ENCODE measurements at places on chromosomes 2 and 18.

GRCh38 chr18:21897811-21898210 is 157.2 kb downstream of the MIB1 start:
- DNase-seq, result peak; percentile 1

DNA sequence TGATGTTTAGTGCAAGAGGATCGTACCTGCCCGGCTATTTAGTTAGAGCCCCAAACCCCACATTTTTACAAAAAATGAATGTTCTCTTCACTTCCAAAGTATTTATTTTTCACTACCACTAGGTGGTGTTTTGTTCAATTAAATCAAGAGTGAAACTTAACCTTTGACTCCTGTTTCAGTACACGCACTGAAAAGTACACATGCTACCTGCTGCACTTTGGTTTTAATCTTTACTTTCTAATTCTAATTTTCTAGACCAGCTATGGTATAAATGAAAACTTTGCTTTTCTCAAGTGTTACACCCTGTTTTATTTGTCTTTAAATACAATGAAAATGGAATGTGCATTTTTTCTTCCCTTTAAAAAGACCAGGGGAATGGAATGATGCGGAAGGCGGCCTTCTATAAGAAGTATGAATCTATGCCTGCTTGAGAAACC is 31.4 kb upstream of the CHN1 start:
- no peak for DNase-seq

DNA sequence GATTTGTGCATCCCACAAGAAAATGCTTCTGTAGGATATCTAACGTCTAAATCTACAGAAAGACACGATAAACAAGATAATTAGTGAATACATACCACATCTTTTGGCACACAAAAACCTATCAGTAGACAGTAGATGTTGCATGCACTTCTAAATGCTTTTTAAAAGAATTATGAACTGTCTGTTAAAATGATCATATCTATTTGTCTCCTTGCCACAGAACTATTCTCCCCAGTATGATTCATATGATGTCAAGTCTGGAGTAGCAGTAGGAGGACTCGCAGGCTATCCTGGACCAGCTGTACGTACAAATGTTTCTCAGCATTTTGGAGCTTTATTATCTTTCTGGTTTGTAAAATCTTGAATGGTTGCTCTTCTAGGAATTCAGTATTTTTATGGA is 12.7 kb downstream of the COL3A1 start:
- DNase-seq, result no peak

- no peak for DNase-seq
These were observed 161.1 kb downstream of the ESCO1 start for GRCh38 chr18:21439431-21439846.

- no peak for DNase-seq
These were observed 281.0 kb upstream of the MEIS1 start for GRCh38 chr2:66153941-66154340.

DNA sequence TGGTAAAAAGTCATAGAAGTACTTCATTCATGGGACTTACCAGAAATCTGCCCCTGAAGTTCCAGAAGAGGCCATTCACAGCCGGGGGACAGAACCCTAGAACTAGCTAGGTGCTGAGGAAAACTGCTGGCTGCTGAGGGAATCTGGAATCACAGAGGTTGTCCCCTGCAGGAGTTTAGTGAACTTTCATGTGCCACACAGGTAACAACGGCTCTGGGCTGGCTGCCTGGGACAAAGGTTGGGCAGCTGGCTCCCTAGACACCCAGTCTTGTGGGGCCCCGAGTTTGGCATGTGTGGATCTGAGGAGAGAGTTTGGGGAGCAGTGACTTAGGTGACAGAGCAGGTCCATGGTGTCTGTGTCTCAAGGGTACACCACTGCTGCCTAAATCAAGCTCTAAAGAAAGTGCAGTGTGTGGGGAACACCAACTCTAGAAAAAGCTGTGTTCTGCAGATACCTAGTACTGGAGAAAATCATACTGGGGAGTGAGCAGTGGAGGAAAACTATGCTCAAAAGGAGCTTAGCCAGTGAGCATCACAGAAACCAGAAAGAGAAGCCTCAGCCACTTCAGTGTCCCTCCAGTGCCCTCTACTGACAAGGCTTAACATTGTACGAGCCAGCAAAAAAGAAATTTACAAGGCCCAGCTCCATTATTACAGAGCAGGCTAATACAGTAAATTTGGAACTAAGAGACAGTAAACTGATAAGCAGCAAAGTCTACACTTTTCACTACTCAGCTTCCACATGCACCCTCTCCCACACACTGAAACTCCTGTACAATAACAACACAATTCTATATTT is 15.2 kb downstream of the GALNT3 start:
- no peak for DNase-seq

DNA sequence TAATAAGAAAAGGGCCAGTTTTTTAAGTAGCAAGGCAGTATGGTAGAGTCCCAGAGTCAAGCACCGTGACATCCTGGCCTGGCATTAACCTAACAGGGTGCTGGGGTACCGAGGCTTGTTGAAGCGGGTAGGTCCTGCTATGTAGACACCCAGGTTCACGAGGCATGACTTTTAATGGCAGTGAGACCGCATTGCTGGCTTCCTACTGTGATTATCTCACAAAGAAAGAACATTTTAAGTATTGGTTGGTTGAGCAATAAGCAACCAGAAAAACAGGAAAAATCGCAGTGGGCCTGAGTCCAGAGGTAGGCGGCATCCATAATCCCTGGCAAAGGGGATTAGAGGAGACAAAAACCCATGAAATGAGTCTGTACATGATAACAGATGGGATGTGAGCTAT is 927.9 kb upstream of the ACVR2A start:
- DNase-seq, result no peak

DNA sequence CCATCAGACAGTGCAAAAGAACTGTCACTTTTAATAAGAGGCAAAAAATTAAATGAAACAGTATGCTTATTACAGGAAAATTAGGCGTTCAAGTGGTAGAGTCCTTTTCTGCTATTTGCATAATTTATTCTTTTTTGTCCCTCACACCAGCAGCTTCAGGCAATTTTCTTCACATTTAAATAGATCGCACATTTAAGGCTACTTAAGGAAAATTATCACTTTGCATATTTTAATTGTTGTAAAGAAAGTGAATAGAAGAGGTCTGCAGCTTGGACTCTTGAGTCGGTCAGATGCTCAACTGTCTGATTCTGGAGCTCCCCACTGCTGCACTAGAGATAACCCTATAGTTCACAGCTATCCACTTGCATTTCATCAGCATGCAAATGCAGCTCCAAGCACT is 141.3 kb downstream of the FIGN start:
- no peak for DNase-seq

GRCh38 chr2:12642332-12642731 is 74.4 kb upstream of the TRIB2 start:
- no peak for DNase-seq

GRCh38 chr2:36270758-36271157 is 84.8 kb upstream of the CRIM1 start:
- DNase-seq, result no peak

DNA sequence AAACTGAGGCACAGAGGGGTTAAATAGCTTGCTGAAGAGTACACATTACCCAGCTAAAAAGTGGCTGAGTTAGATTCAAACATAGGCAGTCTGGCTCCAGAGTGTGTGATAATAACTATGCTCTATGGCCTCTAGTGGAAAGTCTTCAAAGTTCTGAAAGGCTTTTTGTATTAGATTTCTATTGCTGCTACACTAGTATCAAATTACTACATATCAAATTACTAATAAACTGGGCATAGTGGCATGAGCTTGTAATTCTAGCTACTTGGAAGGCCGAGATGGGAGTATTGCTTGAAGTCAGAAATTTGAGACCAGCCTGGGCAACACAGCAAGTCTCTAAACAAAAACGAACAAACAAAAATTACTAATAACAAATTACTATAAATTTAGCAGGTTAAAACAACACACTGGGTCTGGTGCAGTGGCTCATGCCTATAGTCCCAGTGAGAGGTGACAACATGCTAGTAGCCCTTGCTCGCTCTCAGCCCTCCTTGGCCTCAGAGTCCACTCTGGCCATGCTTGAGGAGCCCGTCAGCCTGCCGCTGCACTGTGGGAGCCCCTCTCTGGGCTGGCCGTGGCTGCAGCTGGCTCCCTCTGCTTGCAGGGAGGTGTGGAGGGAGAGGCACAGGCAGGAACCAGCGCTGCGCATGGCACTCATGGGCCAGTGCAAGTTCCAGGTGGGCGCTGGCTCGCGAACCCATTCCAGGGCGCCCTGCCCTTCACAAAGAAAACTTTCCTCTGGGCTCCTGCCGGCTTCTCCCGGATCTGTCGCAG is 38.2 kb upstream of the TWSG1 start:
- no peak for DNase-seq

- DNase-seq, result no peak
These were observed 24.5 kb upstream of the RAPH1 start for GRCh38 chr2:203559641-203560040.

- DNase-seq, result no peak
These were observed 108.1 kb downstream of the LYPD6 start for GRCh38 chr2:149438330-149438960.

DNA sequence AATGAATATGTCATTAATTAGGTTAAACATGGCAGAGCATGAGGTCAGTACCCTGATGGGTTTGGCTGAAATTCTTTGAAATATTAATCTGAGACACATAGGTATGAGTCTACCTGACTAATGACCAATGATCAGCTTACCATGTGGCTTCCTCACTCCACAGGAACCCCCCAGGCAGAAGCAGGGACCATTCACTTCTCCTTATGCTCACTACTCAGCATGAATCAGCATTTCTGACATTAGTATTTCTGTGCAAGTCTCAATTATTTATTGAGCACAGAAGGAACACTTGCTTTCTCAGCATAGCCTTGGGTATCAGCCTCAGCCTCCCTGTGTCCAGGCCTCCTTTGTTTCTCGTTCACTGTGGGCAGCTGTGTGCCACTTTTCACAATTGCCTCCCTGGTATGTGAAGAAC is 9.3 kb upstream of the KCNE4 start:
- no peak for DNase-seq

- no peak for DNase-seq
These were observed 24.0 kb downstream of the DTNA start for GRCh38 chr18:34734056-34734455.

GRCh38 chr2:95185973-95186372 is 20.4 kb downstream of the ZNF2 start:
- DNase-seq, result no peak

DNA sequence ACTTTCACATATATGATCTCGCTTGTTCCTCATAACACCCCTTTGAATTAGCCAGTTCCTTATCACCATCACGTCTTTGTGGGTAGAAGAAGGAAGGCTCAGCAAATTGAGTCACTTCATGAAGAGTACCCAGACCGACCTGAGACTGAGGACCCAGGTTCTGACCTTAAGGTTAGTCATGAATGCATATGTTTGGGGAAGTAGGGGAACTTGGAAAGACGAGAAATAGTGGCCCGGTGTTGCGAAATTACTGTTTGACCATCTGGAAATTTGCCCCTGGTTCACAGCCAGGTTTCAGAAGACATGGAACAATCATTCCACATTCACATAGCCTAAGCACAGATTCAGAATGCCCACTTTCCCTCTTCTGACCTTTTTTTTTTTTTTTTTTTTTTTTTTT is 59.8 kb downstream of the MEIS1 start:
- DNase-seq, result no peak

GRCh38 chr2:23464905-23465537 is 80.0 kb downstream of the KLHL29 start:
- DNase-seq, result no peak

- no peak for DNase-seq
These were observed 11.1 kb upstream of the FBXO11 start for GRCh38 chr2:47917276-47917961.

GRCh38 chr18:5516841-5517240 is 27.0 kb downstream of the EPB41L3 start:
- no peak for DNase-seq

GRCh38 chr2:216344206-216344949 is 27.9 kb downstream of the MARCHF4 start:
- no peak for DNase-seq

- no peak for DNase-seq
These were observed 20.3 kb downstream of the NRP2 start for GRCh38 chr2:205702576-205702975.

- no peak for DNase-seq
These were observed 23.0 kb upstream of the COX7A2L start for GRCh38 chr2:42383855-42384530.

- DNase-seq, result no peak
These were observed 99.8 kb upstream of the KCNH7 start for GRCh38 chr2:162938387-162938786.

GRCh38 chr18:46332921-46333341 is 228.7 kb downstream of the HAUS1 start:
- DNase-seq, result no peak

- no peak for DNase-seq
These were observed 3.8 kb downstream of the LRRFIP1 start for GRCh38 chr2:237631007-237631785.

GRCh38 chr18:46260016-46260878 is 156.1 kb downstream of the HAUS1 start:
- DNase-seq, result no peak

DNA sequence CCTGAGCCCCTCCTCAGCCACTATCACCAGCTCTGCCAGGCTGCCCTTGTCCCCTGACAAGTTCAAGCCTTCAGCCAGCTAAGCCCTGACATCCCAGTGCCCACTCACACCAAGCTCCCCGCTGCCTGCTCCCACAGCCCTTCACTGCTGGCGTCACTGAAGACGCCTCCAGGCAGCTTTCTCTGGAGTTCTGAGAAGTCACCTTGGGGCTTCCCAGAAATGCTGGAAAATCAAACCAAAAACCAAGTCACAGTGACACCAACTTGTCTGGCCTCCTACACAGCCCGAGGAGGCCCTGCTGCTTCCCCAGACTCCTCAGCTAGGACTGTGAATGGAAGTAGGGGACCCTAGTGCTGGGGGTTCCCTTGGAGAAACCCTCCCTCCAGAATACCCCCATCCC is 2.2 kb upstream of the TNS1 start:
- no peak for DNase-seq

- DNase-seq, result no peak
These were observed 80.6 kb downstream of the RIT2 start for GRCh38 chr18:43034683-43035500.

DNA sequence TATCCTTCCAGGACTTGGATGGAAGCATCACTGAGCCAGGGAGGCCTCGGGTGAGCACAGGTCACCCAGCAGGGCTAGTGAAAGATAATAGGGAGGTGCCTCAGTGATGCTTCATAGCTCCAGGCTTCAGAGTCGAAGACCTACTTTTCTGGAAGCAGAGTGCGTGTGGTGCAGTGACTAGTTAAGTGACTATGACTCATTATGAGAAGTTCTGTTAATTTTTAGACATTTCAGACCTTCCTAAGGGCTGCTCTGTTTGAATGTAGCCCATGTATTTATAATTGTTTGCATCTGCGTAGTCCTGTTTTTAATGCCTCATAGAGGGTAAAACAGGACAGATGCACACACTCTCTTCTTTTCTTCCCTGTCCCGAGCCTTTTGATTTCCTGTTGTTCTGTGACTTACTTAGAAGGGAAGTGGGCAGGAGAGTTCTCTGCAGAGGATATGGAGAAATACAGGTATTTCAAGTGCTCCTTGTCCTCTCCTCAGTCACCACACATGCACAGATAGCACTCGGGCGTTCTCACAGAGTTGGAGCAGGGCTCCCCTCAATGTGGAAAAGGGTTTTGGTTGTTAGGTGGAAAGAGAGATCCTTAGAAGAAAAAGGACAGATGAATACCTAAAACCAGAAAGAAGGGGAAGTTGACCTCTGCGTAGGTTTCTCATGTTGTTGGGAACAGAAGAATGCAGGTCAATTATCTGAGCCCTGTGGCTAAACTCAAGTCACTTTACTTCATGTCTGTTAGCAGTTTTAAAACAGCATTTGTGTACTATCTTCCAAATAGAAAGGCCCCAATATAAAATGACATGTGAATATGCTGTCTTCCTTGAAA is 34.7 kb downstream of the RALB start:
- peak; percentile 11 for DNase-seq

- peak; percentile 34 for DNase-seq
These were observed 60.1 kb downstream of the EMILIN2 start for GRCh38 chr18:2906704-2907549.

All from stimulated activated CD4-positive, alpha-beta T cell treated with anti-CD3 and anti-CD28 coated beads, Interleukin-12 subunit alpha, Interleukin-12 subunit beta, amount 100 ng/mL, for 4 hours (primary cell).